NCI-H345 (cell line): ENCODE measurements at places on chromosomes 11 and 22.
A peak's percentile ranks its signal among the peaks of the same experiment; 100 is the strongest.

GRCh38 chr11:121464352-121464946 is 11.7 kb upstream of the SORL1-AS1 start:
- no peak for DNase-seq

- no peak for DNase-seq
Measured at GRCh38 chr11:99352642-99353041, 331.9 kb downstream of the CNTN5 start.

DNA sequence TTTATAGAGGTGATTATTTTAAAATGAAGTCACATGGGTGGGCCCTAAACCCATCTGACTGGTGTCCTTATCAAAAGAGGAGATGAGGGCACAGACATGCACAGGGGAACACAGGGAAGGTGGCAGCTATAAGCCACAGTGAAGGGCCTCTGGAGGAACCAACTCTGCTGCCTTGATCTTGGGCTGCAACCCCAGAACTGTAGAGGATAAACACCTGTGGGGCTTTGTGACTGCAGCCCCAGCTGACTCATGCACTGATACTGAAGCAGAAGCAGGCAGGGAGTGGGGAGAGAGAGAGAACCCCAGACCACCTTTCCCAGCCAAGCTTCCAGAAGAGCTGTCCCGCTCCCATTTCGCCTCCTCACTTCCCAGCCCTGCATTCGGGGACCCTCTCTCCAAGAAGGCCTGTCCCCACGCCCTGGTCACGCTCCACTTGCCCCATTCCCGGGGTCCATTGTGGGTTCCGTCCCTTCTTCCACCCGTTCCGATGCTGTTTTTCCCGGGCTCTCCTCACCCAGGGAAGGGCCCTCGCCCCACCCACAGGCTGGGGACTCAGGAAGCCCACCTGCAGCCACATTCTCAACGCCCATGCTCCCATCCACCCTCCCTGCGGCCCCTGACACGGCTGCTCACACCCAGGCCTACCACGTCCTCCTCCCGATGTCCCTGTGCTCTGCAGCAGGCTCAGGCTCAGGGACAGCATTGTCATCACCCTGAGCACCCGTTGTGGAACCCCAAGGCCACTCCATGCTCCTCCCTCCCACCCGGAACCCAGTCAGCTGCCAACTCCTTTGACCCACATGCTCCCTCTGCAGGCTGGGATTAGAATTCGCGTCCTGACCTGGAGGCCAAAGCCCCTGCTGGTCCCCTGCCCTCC is 90.8 kb upstream of the SHANK2 start:
- DNase-seq: peak; percentile 40

- DNase-seq: no peak
Measured at GRCh38 chr11:95751515-95751914, 38.1 kb downstream of the FAM76B start.

DNA sequence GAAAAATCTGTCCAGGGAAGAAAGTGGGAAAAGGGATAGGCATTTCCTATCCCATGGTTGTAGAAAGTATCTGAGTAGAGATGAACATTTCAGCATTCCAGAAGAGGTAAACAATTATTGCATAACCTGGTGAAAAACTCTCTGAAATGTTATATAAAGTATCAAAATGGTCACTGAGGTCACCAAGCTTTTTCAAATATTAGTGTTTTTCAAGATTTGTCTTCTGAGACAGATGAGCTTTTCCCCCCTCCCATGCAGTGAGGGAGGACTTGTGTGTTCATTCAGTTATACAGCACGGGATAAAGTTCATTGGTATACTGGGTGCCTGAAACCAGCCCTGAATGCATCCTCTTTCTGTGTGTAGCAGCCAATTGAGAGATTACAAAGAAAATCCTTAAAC is 1.9 kb upstream of the DEPDC7 start:
- no peak for DNase-seq

GRCh38 chr11:63816166-63816565 is 2.9 kb downstream of the SPINDOC start:
- no peak for DNase-seq

- no peak for DNase-seq
Measured at GRCh38 chr11:64720640-64721358, 2.2 kb downstream of the NRXN2 start.

- no peak for DNase-seq
Measured at GRCh38 chr11:39102236-39102635, 2357.2 kb downstream of the LRRC4C start.

- no peak for DNase-seq
Measured at GRCh38 chr22:43206509-43207161, 19.7 kb upstream of the TTLL12 start.

- DNase-seq: no peak
Measured at GRCh38 chr11:6298605-6299004, 21.7 kb downstream of the CAVIN3 start.

DNA sequence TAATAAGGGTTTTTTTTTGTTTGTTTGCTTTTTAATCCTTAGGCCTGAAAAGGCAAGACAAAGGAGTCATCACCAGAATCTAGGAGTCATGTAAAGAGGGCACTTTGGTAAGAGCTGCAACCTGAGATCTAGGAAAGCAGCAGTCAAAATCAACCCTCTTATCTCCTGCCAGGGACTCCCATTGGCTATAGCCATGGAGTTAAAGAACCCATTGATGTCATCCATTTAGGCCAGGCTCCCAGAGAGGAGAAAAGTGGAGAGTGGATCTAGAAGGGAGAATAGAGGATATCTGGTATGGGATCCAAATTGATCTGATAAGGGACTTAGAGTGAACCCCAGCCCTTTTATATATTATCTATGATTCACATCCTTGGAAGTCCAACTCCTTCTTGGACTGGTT is 35.9 kb downstream of the ZNF215 start:
- DNase-seq: no peak

DNA sequence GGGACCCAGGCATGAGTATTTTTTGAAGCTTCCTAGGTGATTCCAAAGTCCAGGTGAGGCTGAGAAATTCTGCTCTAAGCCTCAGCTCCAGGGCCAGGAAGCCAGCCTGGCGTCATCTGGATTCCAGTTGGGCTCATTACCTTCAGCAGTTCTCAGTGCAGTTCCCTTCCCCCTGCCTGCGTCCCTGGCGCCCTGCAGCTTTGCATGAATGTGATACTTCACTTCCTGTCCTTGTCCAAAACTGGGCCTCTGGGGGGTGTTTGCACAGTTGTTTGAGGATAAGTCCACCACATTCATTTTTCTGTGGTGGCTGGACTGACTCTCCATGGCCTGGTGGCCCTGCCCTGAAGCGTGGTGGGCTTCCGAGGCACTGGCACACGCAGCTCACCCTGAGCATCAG is 98.1 kb downstream of the TENM4 start:
- peak; percentile 29 for DNase-seq

DNA sequence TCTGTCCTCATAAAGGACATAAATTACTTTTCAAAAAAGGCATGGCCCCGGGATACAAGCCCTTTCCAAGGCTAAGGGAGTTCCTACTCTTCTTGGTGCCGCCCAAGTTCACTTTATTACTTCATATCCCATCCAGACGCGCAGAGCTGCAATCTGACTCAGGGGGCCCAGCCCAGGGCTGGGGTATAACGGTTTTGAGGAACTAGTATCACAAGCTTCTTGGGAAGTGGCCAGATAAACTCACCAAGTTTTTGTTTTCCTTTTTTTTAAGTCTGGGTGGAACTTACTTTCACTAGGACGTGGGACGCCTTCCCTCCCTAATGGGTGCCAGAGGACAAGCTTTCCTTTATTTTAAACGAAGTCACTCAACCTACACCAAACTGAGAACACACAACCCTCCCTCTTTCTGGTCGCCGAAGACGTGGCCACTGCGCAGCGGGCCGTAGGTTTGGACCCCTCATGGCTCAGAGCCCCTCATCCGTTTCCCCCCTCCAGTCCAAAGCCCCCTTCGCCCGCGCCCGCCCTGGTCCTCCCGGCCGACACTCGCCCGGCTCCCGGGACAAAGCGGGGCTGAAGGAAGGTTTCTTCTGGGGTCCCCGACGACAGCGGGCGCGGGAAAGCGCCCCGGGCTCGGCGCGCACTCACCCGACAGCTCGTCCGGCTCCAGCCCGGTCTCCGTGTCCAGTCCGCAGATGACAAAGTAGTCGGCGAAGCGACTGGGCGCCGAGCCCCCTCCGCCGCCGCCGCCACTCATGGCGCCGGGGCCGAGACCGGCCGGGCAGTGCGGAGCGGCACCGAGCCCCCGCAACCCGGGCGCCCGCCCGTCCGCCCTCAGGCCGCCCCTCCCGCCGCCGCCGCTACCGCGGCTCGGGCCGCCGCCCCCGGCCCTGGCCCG is 587 bp downstream of the DENND5A start:
- DNase-seq: no peak

DNA sequence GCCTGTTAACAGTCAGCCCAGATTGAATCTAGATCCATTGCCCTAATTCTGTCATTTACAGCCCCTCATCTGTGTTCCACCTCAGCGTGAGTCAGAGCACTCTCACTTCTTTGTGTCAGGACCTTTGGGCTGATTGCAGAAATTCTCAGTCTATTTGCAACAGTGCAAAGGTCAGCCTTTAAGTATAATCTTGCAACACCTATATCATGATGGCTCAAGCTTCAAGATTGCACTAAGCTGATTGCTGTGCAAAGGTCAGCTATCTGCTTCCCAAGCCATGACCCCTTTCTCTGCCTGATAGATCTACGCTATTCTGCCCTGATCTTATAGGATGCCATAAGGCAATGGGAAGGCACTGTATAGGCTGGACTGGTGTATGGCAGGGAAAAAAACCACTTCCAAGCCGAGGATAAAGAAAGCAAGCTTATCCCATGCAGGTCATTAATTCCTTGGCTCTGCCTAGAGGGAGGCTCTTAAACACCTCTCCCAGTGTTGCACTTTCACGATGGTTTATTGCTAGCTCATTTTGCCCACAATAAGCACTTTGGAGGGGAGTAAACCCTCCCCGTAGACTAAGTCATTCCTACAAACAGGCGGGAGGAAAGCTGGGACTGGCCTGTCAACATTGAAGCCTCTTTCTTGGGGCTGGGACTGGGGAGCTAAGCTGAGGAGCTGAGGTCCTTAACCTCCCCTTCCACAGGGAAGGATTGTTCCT is 100.6 kb downstream of the RRAS2 start:
- DNase-seq: no peak

DNA sequence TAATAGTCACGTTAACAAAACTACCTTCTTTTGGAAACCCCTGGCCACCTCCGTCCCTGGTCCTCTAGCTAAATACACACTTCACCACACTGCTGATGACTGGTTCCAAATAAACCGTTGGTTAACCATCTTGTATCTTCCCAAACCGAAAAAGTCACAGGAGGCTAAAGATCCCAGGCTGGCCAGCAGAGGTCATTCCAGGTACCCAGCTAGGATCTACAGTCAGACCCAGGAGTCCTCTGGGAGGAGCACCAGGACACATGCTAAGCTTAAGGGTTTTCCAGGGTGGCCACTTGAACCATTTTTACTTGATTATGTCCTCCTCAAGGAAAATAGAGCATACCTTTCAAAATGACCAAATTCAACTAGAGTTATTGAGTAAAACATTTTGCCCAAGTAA is 103.2 kb downstream of the ETS1 start:
- DNase-seq: no peak

DNA sequence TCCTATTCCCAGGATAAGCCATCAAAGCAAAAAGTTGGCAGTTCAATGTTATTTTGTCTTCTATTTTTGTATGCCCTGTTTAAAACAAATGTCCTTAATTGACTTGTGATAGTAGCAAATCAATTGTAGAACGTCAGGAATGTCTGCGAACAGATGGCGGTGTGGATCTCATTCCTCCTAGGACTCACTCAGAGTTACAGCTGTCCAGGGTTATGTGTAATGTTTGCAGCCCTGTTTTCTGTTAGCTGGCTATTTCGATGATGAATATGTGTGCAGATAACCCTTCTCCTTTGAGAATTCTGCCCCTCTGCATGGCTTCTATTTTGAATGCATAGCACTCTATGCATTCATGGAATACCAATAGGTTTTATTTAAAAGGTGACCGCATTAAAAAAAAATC is 1248.0 kb upstream of the CNTN5 start:
- DNase-seq: no peak

DNA sequence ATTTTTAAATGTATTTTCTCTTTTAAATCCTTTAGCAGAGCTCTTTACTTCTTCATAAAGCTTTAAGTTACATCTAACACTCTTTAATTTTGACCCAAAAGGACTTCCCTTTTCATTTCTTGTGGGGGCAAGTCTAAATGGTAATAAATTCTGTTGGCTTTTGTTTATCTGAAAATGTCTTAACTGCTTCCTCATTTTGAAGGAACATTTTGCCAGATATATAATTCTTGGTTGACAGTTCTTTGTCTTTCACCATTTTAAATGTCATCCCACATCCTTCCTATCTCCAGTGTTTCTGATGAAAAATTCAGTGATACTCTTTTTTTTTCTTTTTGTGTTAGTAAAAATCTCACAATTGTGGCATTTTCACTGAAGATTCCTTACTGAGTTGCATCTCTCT is 44.7 kb upstream of the ZBTB44 start:
- no peak for DNase-seq

DNA sequence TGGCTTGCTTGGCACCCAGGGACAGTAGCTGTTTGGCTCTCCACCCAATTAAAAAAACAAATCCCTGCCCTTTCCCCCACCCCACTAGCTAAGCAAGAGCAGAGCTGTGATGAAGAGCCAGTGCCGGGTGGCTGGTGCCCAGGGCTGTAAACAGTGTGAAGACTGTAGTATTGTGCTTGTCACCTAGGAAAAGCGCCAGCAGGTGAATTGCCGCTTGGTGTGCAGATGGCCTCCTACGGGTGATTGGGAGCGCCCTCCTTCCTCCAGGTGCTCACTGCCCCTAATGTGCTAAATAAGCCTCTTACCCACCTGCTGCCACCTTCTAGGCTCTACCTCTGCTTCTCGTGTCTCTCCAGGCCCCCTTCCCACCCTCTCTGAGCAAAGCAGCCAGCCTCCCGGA is 18.4 kb upstream of the RAPSN start:
- peak; percentile 91 for DNase-seq

- no peak for DNase-seq
Measured at GRCh38 chr11:102530558-102530957, at the start of gene MMP7. MMP7 (minus strand) TSS chr11:102530747; CDS start chr11:102530700, 47 bp downstream.

DNA sequence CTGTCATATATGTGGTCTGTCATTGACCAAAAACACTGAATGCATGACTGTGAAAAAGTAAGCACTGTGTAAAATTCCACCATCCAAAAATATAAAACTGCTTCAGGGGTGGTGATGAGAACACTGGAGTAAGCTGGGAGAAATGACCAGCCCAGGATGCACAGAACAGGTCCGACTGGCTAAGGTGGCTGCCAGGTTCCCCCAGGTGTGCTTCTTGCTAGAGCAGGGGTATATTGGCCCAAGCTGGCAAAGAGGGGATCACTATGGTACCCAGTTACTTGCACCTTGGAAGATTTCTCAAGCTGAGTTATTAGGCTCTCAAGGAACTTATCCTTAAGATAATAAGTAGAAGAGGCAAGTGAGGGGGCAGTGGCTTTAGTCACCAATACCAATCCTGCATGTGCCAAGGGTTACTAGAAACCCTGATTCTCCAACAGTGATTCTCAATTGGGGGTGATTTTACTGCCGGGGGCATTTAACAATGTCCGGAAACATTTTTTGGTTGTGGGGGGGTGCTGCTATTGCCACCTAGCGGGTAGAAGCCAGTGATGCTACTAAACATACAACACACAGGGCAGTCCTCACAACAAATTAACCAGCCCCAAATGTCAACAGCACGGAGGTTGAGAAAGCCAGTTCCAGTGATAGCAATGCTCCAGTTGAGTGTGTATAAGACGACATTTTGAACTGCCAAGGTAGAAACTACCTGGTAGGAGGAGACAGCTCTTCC is 15.7 kb downstream of the SNU13 start:
- DNase-seq: no peak

GRCh38 chr22:37507731-37508130 is 11.5 kb downstream of the CARD10 start:
- no peak for DNase-seq
